ENCODE measurements at places on chromosomes 1 and 21.

DNA sequence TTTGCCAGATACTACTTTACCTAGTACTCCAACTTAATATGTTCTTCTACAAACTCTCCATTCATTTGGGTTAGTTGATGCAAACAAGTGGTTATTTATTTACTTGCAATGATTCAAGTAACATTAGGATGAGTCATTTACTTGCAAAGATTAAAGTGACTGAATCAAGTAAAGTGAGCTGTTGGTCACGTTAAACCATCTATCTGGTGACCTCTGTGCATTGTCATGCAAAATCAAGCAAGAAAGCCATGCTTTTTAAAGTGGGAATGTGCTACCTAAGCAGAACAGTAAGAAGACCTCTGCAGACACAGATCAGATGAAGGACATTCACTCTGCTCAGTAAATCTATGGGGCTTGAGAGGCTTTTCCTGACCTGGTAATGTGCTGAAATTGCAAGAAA, 254.7 kb downstream of the LRRIQ3 start:
- DNase-seq = no peak

- DNase-seq = no peak
Observed at GRCh38 chr1:53370369-53370961, 42.6 kb upstream of the LRP8 start.

GRCh38 chr1:23100074-23100748, 68.4 kb downstream of the LUZP1 start:
- DNase-seq = peak; percentile 9

DNA sequence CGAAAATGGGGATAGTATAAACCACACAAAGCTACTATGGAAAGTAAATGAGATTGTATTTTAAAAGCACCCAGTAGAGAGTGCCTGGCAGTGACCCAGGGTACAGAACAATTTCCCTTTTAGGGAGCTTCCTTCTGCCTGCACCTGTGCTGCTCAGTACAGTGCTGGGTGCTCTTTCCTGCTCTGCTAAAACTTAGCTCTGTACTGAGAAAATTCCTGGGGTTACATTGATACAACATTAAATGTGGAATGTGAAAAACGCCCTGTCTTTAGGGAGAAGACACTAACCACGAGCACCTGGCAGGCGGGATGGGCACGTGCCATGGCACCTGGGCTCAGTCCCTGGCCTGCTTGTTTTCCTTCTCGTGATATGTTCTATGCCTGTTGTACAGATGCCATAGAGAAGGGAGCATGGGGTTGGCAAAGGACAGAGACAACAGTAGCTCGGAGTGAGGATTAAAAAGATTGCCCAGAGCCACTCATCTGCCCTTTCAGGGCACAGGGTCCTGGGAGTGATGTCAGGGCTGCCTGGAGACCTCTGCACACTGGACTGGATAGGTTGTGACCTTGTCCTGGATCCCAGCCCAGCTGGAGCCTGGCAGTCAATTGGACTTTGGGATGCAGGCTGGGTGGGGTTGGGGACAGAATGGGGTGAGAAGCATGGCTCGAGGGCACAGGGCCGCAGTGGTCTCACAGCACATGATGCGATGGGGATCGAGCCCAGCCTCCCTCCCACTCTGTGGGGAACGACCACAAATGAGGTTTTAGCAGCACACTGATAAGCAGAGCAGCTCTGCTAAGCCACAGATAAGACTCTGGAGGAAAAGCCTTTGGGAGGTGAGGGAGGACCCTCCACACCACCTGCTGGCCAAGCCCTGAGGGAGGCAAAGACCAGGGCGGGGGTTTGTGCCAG, 4.2 kb downstream of the SPATA46 start:
- DNase-seq = no peak

DNA sequence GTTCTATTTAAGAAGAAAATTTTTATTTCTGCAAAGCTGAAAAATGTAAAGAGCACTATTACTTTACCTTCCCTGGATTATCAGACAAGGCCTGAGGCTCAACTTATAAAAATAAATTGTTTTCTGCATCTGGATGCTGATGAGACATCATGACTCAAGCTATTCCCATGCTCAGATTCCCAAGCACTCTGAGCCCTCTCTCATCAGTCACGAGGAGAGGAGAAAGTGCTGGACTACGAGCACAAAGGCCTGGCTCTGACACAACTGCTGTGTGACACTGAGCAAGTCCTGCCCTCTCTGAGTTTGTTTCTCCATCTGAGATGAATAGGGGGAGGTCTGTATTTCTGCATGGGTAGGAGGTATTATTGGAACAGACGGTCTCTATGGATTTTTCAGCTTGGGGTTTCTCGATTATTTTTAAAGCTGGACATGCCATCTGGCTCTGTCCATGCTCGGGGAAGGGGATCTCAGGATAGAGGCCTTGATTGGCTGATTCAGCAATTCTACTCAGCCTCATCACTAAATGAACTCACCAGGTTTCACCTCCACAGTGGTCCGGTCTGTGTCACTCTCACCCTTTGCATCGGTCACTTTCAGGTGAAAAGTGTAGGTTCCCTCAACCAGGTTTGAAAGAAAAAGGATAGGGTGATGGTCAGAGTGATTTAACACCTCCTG, 107.7 kb downstream of the KIAA0319L start:
- DNase-seq = no peak

DNA sequence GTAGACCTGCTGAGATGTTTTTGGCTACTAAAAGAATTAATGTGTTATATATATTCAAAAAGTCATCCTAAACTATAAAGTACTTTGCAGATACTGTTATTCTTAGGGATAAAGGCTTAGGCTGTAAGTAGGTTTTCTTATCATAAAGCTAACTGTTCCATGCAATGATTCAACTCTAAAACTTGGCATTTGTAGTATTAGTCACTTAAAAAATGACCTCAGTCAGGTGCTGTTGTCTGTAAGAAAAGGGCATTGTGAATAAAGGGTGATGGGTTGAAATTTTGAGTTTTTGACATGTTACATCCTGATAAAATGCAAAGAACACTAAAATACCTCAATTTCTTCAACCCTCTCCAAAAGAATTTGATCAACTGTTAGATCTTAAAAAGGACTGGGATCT, 32.9 kb downstream of the ADCY10 start:
- no peak for DNase-seq

DNA sequence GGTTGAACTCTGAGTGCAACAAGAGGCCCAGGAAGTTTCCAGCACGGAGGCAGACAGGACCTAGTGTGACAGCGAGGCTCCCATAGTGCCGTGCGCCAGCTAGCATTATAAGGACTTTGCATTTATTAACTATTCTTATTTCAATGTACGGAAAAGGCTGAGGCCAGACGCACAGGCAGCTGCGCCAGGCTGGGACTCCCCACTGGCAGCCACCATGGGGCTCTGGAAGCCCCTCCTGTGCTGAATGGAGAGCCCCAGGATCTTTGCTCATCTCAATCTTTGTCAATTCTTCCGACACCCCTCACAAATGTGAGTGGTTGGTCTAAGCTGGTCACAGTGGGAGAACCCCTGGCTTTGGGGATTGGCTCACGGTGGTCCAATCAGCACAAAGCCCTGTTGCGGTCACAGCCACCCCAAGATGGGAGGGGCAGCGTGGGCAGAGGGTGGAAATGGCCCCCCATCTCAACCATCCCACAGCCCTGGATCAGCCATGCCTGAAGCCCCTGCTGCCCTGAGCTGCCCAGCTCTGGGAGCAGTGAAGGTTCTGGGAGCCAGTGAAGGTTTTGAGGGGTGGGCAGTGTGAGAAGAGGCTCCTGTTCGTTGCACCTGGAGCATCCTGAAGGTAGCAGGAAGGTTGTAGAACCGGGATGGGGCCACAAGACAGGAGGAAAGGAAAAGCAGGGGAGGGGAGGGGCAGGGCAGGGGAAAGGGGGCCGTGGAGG, 59.5 kb upstream of the ADARB1 start:
- DNase-seq = no peak

DNA sequence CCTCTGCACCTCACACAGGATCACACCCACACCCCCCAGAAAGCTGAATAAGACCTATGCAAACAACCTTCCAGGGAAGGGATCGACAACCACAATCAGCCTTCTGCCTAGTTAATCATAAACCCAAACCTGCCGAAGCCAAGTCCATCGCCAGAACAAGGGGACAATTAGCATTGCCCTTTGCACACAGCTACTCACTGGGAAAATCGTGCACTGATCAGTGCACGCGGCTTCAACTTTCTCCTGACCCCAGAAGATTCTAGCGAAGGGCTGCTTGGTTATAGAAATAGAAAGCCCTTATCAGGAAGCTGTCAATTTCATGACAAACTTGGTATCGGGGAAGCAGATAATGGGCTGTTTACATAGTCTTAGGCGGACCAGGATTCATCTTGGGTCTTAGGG, 29.5 kb downstream of the RUNX1 start:
- no peak for DNase-seq

GRCh38 chr1:227244339-227245118, 73.8 kb downstream of the CDC42BPA start:
- no peak for DNase-seq

DNA sequence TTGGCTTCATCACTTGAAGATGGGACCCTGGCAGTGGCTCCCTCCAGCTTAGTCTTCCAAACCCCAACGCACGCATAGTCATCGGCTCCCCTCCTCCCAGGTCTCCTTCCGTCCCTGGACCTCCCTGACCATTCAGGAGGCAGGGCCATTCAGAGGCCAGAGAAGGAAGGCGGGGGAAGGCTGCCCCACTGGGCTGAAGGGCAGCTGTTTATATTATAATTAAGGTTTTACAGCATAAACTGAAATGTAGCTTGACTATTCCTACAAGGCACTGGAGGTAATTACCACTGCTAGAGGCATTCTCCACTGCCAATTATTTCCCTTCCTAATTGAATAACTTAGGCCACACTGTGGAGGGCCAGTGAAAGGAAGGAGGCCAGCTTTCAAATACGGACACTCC, 170.6 kb upstream of the PROX1 start:
- DNase-seq = no peak

GRCh38 chr21:32448803-32449594, 36.5 kb downstream of the EVA1C start:
- no peak for DNase-seq

GRCh38 chr1:211577277-211577818, 1.6 kb downstream of the SLC30A1 start:
- DNase-seq = no peak

- no peak for DNase-seq
Observed at GRCh38 chr21:46459356-46460112, 843 bp downstream of the DIP2A start.

DNA sequence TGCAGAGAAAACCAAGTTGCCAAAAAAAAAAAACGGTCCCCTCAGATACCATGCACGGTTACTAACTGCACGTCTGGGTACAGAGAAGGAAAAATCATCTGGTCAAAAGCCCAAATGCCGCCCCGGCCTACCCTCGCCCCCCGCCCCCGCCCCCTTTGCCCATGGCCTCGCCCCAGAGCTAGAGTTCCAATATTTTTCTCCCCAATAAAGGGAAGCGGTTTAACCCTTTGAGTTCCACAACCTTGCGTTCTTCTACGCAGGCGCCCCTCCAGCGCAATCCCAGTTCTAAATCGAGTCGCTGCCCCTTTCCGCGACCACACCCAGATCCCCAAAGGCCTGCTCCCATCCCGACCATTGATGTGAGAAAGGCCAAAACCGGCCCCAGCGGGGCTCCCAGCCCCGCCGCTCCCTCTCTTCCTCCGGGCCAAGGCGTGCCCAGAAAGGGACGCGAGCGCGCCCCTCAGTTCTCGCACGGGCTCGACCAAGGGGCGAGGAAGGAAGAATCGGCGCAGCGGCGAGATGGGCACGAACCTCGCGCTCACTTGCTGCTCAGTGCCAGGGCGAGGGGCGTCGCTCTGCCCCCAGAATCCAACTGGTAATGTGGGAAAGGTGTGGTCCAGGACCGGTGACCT, 797 bp downstream of the WDR47 start:
- DNase-seq = no peak

GRCh38 chr1:176609556-176610408, 146.8 kb downstream of the PAPPA2 start:
- DNase-seq = no peak

DNA sequence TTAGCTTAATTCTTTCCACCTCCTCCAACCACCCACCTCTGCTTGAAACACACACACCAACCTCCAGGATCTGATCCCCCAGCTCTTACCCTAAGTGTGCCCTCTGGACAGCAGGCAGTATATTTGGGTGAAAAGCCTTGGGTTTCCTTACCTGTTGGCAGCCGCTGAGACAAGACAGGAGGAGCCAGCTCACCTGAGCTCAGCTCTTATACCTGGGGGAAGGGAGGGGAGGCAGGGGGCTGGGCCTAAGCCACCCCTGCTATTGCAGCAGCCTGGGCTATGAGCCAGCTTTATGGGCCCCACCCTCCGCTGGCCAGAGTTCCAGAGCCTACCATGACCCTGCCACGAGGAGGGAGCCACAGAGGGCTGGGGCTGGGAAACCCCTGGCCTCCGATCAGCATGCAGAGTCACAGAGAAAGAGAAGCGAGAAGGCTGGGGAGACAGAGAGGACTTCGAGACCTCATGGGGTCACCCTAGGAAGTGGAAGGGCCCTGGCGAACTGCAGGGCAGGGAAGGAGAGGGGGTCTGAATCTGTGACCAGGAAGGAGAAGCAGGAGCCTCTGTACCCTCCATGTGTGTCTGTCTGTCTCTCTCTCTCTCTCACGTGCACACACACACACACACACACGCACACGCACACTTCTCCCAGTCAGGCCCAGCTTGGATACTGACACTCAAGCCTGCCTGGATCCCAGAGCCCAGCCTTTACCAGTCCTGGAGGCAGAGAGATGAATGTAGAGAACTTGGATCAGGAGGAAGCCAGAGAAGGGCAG, at the start of gene S100A14:
Gene S100A14, minus strand, starts transcription at position 182 of the 773 bp plus-strand sequence. CDS start 467 bp downstream, outside the sequence.
- no peak for DNase-seq

DNA sequence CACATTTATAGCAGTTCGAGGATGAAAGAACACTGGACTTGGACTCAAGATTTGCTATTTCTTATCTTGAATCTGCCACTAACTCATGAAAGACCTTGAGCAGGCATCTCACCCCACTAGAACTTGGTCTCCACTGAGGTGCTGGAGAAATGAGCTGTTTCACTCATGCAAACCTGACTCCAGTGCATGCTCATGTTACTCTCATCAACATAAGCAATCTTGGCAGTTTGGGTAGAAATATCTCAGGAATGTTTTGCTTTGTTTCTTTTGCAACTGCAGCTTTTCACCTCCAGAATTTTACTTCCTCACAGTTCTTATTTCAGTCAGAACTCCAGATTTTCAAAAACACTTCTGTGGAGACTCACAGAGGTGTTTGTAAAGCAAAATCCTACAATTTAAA, 46.2 kb upstream of the DAB1 start:
- DNase-seq = no peak

DNA sequence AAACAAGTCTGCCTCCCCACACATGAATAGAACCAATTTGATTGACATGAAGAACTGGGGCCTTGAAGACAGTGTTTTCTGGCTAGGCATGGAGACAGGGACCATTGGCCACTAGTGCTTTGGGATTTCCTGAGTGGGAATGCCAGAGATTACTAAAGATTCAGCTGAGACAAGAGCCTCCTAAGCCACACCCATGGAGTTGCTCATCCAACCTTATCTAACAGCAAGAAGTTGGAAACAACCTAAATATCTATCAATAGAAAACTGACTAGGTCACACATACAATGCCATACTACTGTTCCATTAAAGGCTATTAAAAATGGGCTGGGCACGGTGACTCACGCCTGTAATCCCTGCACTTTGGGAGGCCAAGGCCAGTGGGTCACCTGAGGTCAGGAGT, 184.1 kb downstream of the ZBTB18 start:
- no peak for DNase-seq

Data from activated CD8-positive, alpha-beta memory T cell treated with anti-CD3 and anti-CD28 coated beads for 48 hours (primary cell).